ENCODE measurements at places on chromosomes 6 and 20.

DNA sequence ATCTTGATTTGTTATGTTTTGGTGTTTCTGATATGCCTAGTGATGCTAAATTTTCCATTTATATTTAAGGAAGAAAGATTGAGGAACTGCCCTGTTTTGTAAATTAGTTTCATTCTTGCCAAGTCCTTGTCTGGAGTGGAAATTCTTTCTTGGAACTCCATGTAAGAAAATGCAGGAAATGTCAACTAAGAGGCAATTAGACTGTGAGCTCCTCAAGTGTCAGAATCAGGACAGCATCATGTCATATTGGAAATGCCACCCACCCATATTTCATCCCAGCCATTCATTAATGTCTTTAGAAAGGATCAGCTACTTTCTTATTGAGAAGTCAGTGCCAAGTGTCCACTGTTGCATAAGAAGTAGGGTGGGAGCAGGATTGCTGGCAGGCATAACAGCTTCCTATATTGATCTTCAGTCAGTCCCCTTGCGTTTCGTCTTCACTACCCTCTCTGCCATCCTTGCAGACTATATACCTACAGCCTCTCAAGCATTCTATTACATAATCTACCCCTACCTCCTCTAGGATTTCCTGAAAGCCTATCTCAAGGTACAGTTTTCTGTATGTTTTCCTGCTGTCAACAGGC lies 42.4 kb downstream of the HAO1 start:
- no peak for DNase-seq

DNA sequence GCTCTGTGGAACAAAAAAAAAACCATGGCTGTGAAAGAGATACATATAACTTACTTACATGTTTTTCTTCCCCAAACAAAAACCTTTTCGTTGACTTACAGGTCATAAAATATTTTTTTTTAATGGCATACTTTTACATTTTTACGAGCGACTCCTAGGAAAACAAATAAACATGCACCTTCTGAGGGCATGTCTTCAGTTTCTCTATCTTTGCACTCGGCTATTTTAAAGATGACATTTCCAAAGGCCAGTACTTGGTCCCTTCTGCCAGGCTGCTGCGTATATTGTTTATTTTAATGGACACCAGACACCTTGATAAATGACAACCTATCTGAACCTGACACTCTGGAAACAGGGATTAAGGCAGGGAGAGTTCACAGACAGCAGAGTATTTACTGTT lies 49.4 kb downstream of the PIGU start:
- no peak for DNase-seq

DNA sequence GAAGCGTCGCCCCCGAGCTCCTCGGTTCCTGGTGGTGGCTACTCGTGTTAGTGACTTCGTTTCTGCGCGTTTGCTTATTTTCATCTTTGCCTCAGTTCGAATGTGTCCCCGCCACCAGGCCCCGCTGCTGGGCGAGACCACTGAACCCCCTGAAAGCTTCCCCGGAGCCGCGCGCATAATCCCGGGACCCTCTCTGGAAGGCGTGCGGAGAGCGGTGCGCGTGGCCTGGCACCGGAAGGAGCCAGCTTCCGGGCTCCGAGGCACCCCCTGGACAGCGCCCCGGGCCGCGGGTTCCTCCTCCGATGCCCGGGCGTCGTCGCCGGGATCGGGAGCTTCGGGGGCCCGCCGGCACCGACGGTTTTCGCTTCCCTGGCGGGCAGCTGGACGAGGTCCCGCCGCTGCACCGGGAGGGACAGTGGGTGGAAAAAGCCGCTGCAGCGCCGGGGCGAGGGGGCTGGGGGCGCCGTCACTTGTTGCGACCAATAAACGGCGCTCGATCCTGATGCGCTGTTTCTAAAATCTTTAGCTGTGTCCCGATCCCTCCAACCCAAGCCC lies 643 bp upstream of the SLC35D3 start:
- peak; percentile 12 for DNase-seq

DNA sequence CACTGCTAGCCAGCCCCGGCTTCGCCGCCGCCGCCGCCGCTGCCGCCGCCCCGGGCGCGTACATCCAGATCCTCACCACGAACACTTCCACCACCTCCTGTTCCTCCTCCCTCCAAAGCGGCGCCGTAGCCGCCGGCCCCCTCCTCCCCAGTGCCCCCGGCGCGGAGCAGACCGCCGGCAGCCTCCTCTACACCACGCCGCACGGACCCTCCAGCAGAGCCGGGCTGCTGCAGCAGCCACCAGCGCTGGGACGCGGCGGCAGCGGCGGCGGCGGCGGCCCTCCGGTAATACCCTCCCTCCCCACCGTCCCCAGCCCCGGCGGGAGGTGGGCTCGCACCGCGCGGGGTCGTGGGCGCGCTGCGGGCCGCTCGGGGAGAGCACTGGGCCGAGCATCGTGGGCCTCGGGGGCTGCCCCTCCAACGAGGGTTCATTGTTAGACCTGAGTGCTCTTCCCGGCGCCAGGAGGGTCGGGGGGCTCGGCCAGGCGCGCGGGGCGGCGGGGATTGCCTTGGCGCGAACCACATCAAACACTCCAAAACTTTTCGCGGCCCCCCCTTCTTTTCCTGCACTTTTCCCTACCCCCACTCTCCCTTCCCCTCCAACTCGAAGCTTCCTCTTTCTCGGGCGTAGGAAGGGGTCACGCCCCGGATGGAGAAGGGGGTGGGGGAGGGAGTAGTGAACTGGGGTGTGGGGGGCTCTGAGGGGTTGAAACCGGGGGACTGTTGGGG lies 827 bp downstream of the E2F3 start:
- DNase-seq, result peak; percentile 57

DNA sequence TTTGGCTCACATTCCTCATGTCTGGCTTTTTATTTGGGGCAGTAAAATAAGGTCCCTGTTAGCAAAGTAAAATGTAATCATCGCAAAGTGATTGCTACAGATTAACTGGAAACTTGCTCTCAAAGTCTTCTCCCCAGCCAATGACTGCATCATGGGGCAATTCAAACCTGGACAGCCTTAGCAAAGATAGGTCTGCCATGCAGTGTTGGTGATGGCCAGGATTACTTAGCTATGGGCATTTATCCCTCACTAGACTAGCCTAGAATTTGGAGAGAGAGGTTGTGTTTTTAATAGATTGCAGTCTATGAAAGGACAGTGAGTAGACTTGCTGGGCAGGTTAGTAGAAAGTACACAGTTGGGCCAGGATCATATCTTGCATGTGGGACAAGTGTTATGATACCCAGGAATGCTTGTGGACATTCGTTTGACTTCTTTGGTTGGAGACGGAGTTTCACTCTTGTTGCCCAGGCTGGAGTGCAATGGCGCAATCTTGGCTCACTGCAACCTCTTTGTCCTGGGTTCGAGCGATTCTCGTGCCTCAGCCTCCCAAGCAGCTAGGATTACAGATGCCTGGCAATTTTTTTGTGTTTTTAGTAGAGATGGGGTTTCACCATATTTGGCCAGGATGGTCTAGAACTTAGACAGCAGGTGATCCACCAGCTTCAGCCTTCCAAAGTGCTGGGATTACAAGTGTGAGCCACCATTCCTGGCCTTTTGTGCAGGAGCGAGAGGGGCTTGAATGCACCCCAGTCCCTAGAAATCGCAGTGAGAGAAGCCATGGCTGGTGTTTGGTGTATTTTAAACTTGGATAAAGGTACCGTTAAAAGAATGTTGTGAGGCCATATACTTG lies 3.4 kb downstream of the RPS12 start:
- no peak for DNase-seq

DNA sequence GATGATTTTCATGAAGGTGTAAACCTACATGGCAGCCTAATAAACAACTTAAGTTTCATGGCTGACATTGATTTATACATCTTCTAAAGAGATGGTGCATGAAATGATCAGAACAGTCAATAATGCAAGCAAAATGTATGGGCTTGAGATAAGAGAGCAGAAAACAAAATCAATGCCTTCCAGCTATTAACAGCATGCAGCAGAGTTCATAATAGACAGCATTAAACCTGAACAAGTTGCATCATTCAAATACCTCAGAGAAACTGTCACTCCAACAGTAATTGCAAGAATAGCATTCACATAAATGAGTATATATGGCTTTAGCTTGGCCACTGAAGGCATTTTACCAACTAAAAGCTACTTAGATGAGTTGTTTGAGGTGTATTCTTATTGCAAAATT lies 319.6 kb upstream of the ARID1B start:
- no peak for DNase-seq

GRCh38 chr20:10508060-10508459 lies 73.0 kb downstream of the SLX4IP start:
- no peak for DNase-seq

DNA sequence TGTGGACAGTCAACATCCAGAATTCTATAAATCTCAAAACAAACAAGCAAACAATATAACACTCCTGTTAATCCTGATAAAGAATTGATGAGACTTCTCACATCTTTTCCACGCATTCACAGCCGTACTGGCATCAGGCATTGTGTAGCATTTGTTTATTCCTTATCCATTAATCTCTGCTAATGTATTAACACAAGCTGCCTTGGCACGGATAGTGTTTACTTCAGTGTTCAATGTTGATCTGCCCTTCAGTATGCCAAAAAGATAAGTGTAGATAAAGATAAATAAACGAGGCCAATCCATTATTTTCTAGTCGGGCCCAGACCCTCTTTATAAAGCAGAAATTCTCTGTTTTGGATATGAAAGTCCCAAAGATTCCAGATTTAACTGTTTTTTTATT lies 16.1 kb downstream of the UFL1 start:
- no peak for DNase-seq

DNA sequence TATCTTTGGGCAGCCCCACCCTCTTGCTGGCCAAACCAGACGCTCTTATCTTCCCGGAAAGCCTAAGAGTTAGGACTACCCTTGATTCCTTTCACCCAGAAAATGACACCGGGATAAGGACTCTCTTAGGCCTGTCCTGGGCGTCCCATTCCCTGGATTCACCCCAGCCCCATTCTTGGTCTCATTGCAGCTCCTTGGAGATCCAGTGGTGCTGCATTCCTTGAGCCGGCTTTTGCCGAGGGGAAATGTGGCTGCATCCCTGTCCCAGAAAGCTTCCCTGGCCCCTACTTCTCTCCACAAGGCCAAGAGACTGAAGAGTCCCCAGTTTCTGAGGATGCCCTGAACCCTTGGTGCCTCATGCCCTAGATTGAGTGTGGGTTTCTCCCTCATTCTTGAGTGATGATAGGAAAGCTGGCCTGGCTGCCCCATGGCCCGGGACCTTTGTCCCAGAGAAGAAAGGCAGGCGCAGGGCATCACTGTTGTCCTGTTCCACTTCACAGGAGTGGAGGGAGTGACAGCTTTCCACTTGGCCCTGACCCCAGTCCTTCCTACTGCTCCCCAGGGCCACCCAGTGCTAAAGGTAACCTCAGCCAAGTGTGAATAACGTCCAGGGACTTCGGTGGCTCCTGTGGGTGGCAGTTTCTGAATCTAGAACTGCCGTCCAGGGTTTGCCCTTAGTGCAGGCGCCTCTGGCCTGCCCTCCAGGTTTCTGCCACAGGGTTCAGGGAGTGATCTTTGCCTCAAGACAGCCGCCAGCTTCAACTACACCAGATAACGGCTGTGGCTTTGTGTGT lies 42.7 kb upstream of the MYL9 start:
- no peak for DNase-seq

DNA sequence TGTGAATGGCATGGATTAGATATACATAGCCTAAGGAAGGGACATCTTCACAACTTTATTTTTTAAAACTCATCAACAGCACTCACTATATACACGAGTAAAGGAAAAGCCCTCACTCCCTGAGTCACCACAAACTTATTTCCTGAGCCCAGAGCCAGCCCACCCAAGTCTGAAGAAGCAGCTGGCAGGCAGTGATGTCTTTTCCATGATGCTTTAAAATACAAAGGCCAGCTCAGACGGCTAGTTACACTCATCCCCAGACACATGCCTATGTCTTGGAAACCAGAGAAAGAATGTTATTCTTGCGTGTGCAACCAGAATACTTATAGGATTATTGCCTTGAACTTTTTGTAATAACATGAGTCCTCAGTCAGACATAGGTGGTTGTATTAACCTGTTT lies 114.4 kb downstream of the ADGRG6 start:
- DNase-seq, result no peak

DNA sequence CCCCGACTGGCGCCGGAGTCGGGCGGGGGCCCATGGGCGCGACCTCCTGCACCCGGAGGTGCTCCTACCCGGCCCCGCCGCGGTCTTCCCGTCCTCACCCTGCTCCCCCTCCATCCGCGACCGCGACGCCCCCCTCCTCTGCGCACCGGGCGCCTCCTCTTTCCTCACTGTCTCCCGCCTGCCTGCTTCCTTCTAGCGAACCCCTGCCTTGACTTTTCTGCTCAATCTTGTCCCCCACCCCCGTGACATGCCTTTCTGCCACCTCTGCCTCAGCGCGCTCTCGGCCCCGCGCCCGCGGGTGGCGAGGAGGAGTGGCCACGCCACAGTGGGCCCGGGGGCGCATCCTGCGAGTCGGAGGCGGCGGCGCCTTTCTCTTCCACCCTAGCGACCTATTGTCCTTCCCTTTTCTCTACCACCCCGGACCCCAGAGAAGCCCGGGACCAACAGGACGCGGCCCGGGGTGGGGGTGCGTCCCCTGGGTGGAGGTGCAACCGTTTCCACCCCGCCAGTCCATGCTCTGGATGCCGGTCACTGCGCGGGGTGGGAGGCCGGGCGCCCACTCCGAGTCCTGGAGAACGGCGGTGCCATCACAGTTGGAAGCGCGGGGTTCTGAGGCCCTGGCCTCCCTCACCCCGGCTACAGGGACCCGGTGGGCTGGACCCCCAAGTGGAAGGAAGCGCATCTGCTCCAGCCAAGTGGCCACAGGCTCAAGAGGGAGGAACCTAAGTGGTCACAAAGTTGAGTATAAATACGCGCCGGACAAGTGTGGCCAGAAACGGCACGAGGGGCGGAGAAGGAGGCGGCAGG lies 2.0 kb downstream of the PDE10A start:
- no peak for DNase-seq

DNA sequence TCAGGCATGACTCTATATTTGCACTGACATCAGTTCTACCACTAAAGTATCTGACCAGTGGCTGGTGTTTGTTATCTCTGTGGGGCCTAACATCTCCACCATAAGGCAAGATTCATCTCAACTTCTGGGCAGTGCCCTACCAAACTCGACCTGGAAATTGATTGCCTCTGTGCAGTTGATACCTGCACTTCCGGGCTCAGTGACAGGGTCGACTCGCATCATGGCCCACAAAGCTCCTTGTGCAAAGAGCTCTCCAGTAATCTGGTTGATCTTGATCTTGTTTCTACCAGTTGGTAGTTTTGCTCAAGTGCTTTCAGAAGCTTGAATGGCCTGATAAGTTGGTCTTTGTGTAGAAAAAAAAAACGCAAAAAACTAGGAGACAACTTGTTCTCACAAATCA lies 501.1 kb upstream of the JAG1 start:
- DNase-seq, result no peak

DNA sequence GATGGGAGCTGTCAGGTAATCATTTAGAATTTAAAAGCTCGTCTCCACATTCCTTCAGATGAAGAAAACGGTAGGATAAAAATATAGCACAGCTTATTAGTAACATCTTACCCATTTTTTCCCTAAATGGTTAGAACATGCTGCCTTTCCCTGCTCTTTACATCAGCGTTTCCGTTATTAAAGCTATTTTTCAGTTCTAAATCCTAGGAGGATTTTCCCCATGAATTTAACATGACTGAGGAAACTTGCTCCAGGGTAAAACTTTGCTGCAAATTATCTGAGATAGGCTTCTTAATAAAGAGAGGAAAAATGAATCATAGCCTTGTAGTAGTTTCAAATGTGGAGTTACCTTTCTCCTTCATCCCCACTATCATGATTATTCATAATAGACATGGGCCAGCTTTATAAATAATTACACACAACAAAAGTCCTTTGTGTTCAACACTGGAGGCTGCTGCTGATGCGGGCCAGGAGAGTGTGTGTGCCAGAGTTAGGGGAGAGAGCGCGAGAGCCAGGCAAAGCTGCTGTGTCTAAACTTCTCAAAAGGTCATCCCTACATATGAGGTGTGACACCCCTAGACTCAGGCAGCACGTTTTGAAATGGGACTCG lies 24.4 kb downstream of the MYLIP start:
- DNase-seq, result no peak

Data from activated CD4-positive, alpha-beta T cell treated with anti-CD3 and anti-CD28 coated beads, Interleukin-2, amount 50 U/mL, for 48 hours (primary cell).